ENCODE measurements at places on chromosomes 12 and 14. TPM values are rescaled to one million over a fixed set of nuclear protein-coding genes. Genes with fewer than 3 reads are reported as not detected.

The PTGER2 gene
- total RNA-seq = 1.5 TPM

The KCNC2 gene
- not detected for total RNA-seq

The KLRK1 gene
- 0.28 TPM for total RNA-seq

DNA sequence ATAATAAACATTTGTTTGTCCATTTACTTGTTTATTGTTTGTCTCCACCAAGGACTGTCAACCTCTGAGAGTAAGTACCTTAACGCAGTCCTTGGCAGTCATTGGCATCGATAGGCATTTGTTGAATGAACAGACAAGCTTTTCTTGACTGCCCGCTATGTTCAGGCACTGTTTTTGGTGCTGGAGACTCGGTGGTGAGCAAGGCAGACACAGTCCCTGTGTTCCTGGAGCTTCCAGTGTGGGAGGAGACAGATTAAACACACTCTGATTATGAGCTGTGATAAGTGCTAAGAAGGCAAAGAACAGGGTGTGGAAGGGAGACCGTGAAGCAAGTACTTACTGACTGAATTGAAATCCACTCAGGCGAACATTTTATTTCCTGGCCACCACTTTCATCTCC is 1.2 kb downstream of the ATP6V0A2 start:
- no peaks in the 10 kb centered on the region for H3K4me1 ChIP-seq
- peak overlapping the region; percentile 94 for H3K4me3 ChIP-seq
- H3K27ac ChIP-seq = no peak overlapping the region
- H3K27me3 ChIP-seq = no peaks in the 10 kb centered on the region

GRCh38 chr12:64685050-64685449 is 74.2 kb downstream of the GNS start:
- H3K27ac ChIP-seq = peak overlapping the region; percentile 54
- no peaks in the 10 kb centered on the region for H3K4me1 ChIP-seq
- H3K36me3 ChIP-seq = peaks cover 27% of the 10 kb centered on the region
- H3K27me3 ChIP-seq = no peaks in the 10 kb centered on the region

GRCh38 chr12:6852651-6853354 is 853 bp downstream of the USP5 start:
- peak overlapping the region; percentile 97 for H3K27ac ChIP-seq
- DNase-seq = no peak
- H3K36me3 ChIP-seq = peaks cover 20% of the 10 kb centered on the region
- H3K27me3 ChIP-seq = no peaks in the 10 kb centered on the region
- H3K4me3 ChIP-seq = peak overlapping the region; percentile 85

- H3K4me1 ChIP-seq = no peaks in the 10 kb centered on the region
- H3K36me3 ChIP-seq = no peaks in the 10 kb centered on the region
- H3K4me3 ChIP-seq = no peak overlapping the region
- no peaks in the 10 kb centered on the region for H3K27me3 ChIP-seq
- no peak overlapping the region for H3K27ac ChIP-seq
These were observed 403.1 kb downstream of the C12orf75 start for GRCh38 chr12:105733579-105733978.

All from right atrium auricular region (tissue), 2 donors.